ENCODE measurements at places on chromosomes 3 and 15.

DNA sequence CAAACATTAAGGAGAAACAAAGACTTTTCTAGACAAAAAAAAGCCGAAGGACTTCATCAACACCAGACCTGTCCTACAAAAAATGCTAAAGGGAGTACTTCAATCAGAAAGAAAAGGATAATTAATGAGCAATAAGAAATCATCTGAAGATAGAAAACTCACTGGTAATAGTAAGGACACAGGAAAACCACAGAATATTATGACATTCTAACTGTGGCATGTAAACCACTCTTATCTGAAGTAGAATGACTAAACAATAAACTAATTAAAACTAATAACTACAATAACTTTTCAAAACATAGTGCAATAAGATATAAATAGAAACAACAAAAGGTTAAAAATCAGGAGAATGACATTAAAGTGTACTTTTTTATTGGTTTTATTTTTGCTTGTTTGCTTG is 584.5 kb upstream of the CCDC54 start:
- no peak for DNase-seq

DNA sequence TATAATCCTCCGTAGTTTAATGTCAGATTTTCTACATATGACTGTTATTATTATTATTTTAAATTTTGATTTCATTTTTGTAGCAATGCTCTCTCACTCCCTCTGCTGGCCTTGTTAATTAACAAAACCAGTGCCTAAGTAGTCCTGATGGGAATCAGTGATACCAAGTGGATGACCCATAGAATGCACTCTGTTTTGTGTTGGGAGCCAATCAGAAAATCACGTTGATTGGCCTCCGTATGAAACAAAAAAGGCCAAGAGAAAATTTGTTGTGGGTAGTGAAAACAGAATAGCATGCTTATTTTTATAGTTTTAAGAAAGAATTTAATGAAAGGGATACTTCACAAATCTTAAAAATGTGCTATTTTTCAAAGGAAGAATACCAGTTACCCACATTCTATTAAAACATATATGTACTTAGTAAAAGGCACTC is 34.4 kb upstream of the MEIS2 start:
- DNase-seq = no peak

DNA sequence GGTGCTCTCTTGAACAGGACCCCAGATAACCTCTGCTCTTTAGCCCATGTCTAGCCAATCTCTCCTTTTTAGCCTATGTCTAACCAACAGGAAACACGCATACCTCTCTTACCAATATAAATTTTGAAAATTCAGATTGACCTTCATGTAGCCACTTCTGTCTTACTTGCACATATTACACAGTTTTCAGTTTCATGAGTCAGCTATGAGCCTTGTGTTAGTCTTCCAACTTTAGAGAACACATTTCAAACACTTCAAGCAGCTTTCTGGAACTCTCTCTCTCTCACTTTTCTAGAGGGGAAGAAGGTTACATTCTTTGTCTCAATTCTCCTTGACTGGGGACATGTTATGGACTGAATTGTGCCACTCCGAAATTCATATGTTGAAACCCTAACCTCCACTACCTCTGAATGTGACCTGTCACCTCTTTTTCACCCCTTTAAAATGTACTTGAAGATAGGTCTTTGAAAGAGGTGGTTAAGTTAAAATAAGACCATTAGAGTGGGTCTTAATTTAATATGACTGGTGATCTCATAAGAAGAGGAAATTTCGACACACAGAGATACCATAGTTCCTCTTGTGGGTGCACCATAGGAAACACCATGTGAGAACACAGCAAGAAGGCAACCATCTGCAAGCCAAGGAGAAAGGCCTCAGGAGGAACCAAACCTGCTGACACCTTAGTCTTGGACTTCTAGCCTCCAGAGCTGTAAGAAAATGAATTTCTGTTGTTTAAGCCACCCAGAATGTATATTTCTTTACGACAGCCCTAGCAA is 480.3 kb upstream of the ALCAM start:
- no peak for DNase-seq

DNA sequence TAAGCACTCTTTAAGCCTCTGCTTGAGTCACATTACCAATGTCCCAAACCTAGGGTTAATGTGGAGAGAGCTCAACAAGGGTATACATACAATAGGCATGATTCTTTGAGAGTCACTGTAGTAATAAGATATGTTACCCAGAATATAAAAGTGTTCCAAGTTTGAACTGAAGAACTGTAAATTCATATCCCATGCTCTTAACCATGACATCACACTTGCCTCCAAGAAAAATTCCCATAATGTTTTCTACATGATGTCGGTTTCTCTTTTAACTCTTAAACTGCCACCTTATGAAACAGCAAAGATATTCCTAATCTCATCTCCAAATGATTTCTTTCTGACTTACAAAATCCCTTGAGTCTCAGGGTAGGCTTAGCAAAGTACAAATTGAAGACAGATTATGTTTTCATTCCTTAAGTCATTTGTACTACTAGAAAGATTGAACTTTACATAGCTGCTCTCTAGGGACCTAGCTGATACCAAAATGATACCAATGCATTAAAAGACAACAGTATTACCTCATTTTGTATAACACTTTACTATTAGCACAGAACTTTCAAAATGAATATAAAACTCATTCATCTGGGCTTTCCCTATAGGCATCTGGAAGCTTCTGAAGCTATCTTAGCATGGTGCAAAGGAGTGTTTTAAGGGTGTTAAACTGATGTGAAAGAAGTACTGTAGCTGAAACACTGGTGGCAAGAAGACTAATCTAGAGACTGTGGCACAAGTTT is 127.1 kb downstream of the KCNMB2 start:
- no peak for DNase-seq

GRCh38 chr3:196670339-196670738 is 30.8 kb downstream of the NRROS start:
- DNase-seq = no peak

GRCh38 chr3:52385157-52385556 is 59.7 kb downstream of the SEMA3G start:
- DNase-seq = no peak

- no peak for DNase-seq
Measured at GRCh38 chr3:195003006-195003892, 267.7 kb downstream of the XXYLT1 start.

DNA sequence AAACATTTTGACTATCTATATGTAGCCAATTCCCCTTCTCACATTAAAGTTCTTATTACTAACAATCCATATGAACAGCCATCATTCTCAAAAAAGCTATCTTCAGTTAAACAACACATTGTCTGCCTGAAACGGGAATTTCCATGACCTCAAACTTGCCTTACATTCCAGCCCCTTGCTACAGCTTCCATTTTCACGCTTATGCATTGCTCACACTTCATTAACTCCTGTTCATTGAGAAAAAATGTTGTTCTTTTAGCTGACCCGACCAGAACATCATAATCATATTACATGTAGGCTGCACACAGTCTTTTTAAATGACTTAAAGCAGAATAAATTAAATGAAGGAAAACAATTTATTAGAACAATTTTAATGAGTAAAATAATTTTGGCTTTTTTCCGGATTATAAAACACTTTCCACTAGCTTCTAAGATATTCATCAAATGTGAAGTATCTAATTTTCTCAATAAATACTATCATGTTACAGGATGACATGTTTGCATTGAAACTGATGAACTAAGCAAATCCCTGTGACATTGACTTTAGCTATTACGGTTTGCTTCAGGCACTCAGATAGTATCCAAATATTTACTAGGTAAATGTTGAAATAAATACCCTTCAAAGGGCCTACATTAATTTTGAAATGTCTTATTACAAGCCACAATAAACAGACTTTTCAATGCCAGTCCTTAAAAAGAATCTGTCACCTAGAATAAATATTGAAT is 49.9 kb downstream of the P3H2 start:
- DNase-seq = no peak

All from occipital lobe (tissue), 3 donors.